ENCODE measurements at places on chromosomes 16 and 17. TPM values are rescaled to one million over a fixed set of nuclear protein-coding genes. Genes with fewer than 3 reads are reported as not detected.
A peak's percentile ranks its signal among the peaks of the same experiment; 100 is the strongest.

DNA sequence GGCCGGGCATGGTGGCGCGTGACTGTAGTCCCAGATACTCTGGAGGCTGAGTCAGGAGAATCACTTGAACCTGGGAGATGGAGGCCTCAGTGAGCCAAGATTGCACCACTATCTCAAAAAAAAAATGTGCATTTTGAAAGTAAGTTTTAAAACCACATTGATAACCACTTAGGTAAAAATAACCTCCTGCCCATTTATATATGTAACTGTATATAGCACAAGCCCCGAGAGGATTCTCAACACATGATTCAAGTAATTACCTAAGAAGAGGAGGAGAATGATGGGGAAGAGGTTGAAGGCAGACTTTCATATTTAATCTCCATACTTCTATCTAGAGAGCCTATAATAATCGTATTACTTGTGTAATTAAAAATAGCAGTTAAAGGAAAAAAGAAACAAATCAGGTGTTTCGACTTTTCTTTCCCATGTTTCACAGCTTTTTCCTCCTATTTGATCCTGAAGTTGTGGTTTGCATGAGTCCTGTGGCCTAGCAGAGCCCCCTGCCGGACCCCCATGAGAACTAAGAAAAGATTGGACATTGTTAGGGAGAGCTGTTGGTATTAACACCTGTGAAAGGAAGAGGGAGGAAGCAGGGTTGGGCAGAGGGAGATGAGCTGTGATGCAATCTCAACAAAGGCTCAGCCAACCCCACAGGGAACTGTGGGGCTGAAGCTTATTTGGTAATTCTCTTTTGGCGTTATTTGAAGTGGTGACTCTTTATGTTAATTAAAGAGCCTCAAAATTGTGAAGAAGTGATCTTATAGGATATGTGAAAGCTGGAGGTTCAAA is 22.1 kb downstream of the PMFBP1 start:
- DNase-seq = no peak

DNA sequence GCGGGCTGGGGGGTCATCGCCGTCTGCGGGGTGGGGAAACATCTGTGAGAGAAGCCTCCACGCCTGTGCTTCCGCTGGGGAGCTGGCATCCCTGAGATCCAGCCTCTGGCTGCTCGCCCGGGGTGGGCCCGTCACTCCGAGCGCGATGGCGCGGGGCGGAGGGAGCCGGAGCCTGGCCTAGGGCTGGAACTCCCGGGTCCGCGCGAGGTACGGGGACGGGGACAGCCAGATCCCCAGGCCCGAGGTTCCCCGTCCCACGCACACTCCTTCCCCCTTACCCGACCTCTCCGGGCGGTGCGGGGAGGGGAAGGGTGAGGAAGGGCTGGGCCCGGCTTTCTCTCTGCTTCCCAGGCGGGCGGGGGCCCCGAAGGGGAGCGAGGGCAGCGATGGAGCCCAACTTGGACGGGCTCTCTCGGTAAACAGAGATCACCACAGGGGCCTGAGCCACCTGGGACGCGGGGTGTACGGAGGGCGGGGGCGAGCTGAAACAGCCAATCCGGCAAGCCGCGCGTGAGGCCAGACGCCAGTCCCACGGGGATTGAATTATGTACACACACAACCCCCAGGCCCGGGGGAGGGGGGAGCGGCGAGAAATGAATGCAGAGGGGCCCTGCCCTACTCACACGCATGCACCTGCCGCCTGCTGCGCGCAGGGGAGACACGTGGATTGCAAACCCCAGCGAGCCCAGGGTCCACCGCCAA is at the start of gene SLC16A11:
Gene SLC16A11 (minus strand): TSS at position 596 of the 702 bp plus-strand sequence. CDS start 579 bp downstream, at position 17.
- no peak for DNase-seq

DNA sequence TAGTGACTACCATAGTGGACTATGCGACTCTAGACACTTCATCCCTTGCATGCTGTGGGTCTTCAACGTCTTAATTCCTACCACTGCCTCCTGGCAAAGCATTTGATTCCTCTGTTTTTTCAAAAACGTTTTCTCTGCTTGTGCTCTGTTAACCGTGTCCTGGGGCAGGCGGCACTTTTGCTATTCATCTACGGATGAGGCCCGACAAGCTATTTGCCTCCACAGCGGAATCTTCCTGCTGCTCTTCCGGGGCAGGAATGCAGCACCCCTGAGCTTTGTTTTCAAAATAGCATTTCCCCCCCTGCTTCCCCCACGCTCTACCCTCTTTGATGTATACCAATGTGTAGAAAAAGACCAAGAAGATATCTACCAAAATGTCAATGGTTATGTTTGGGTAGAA is 39.8 kb upstream of the METTL16 start:
- no peak for DNase-seq

- no peak for DNase-seq
Measured at GRCh38 chr16:73113336-73113735, 65.4 kb upstream of the ZFHX3 start.

DNA sequence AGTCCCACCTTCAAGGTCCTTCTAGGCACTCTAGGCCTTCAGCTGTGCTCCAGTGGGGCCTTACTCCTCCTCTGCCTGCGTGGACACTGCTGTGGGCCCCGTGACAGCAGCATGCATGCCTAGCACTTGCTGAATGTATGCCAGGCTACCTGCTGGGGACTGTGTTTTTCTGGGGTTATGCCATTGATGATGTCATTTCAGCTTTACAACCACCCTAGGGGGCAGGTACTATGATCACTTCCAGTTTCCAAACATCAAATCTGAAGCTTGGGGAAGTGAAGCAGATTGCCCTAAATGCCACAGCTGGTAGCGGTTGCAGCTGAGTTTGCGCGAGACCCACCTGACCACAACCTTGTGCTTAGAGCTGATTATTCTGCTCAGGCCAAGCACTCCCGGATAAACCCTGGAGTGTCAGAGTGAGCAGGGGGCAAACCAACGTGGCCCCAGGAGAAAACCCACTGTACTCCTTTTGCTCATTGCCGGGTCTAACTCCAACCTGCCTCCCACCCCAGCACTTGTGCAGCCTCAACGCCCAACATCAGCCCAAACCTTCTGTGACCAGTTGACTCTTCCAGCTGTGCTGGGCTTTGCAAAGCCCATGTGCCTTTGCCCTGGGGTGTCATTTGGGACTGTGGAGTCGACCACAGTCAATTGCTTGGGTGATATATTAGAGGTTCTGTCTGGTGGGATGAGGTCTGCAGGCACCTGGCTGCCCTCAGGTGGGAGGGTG is 168.4 kb downstream of the ENGASE start:
- no peak for DNase-seq

DNA sequence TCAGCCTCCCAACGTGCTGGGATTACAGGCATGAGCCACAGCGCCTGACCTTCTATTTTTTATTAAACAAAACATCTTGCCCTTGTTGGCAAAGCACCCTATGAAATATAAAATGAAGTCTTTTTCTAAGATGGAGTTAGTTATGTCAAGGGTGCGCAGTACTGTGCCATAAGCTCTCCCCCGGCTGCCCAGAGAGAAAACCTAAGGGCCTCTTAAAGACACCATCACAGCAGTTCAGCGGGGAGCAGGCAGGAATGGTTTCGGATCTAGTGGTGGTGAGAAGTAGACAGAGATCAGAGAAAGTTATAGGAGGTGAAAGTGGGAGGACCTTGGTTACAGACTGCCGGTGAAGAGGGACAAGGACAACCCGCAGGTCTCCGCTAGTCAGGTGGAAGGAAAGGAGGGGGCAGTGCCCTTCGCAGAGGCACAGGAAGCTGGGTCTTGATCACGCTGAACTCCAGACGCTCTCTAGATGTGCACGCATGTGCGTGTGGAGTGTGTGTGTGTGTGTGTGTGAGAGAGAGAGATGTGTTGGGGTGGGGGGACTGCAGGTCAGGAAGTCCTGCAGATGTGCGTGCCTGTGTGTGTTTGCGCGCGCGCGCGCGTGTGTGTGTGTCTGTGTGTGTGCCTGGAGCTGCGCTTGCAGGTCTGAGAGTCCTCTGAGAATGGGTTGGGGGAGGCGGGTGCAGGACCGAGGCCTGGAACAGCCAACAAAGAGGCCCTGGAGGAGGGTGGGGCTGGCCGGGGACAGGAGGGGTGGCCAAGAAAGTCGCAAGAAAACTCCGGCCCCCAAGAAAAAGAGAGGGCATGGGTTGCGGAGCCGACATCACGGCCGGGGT is 748 bp upstream of the CMTM3 start:
- peak; percentile 84 for DNase-seq

- no peak for DNase-seq
Measured at GRCh38 chr17:60039847-60040442, 38.8 kb downstream of the HEATR6 start.

DNA sequence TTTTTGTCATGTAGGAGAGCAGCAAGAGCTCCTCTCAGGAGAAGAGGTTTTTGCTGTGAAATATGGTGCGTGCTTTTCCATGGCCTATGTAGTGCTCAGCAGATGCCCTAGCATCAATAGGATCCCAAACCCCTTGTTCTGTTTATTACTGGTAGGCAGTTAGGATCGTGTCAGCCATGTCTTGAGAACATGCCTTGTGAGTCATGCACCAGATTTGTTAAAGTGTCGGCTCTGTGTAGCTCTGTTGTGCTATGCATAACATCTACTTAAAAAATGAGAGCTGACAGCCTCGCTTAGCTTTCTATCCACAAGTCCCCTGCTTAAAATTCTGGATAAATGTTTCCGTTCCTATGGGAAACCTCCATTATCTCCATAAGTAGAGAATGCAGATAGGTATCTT is 4.4 kb upstream of the EIF4A3 start:
- DNase-seq = no peak

- DNase-seq = no peak
Measured at GRCh38 chr17:6924208-6924607, 71.6 kb upstream of the ALOX12 start.

DNA sequence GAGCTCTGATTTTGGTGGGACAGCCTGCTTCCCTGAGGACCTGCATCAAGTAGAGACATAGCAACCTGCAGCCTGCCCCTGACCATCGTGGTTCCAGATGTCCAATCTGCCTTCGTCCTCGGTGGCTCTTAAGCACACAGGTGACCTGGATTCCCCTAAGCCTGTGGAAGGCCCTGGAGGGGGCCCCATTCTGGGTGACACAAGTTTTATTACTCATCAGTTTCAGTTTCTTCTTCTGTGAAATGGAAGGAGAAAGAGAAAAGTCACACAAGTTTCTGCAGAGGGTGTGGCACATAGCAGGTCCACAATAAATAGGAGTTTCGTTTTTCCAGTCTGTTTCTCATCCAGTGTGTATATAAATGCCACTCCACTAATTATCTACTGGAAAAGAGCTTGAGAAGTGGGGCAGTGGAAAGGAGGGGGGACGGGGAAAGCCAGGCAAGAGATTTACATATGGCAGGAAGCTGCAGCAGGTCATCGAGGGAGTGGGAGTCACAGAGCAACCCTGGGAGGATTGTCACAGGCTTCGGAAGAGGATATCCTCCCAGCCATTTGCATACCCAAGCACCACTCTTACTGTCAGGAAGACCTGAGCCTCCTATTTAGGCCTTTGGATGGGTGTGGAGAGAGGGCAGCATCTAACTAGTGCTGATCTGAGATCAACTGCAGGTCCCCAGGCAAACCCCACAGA is 10.0 kb upstream of the NOS2 start:
- no peak for DNase-seq

DNA sequence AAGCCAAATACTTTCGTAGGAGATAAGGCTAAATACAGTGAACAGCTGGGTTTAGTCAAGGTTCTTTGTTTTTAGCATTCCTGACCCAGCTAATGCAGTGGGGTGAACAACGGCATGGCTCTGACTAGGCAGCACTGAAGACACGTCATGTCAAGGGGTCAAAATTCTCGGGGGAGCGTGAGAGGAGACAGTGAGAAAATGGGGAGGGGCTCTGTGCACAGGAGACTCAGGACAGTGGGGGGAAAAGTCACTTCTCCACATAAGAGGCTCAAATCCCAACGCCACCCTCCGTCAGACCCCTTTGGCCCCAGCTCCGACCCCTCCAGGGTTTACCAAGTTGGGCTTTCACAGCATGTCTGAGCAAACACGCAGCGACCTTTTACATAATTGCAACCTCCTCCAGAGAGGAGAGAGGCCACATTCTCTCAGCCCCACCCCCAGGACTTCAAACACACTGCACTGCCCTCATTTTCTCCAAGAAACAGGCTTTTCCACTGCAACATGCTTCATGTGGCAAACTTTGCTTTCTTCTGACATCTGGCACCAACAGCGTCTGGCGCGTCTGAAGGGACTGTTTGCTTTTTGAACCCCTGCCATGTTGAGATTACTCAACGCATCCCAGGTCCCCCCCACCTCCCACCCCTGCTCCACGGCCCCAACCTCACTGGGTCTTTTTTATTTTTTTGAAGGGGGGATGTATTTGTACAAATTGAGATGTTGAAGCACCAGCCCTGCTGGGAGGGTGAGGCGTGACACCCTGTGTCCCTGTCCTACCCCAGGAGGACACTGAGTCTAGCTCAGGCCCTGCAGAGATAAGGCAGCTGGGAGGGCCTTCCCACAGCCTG is 30.0 kb downstream of the AXIN2 start:
- DNase-seq = no peak

DNA sequence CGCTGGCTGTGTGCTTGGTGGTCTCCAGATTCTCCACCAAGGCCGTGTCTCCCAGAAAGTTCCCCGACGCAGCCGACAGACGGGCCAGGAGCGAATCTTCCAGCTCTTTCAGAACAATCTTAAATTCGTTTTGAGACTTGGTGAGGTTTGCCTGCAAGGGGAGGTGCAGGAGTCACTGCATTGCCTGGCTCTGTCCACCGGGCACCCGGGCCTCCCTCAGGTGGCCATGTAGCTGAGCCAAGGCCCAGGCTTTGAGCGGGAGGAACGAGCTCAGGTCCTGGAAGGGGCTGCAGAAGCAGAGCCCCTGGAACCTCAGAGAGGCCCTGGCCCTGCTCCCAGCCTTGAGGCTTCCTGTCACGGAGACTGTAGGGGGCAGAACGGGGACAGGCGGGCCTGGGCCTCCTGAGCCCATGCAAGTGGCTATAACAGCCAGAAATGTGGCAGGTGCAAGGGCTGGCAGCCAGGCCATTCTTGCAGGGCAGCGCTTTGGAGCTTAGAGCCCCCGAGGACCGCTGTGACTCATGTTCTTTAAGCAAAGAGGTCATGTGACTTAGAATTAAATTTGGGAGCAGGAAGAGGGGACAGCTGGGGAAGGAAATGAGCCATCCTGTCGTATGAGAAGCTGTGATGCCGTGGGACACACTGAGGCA is 72.4 kb downstream of the PGS1 start:
- DNase-seq = peak; percentile 45

- DNase-seq = no peak
Measured at GRCh38 chr17:9760266-9760665, 31.1 kb downstream of the DHRS7C start.

DNA sequence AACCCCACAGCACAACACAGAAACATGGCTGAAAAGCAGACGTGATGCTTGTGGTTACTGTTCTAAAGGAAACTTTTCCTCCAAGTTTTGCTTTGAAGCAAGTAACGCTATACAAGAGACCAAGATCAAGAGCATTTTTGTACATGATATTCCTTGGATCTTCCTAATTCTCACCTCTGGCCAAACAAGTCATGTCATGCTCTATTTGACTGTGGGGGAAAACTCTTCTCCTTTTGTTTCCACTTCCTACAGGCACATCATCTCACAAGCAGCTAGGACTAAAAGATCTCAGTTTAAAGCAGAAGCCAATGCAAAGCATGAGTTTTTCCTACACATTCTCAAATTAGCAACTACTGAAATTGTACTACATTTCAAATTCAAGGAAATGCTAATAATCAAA is 50.7 kb downstream of the CFDP1 start:
- DNase-seq = no peak

GRCh38 chr16:63363738-63364137 is 1327.5 kb upstream of the CDH8 start:
- DNase-seq = no peak

Gene RPL26
- total RNA-seq = 1,389 TPM

Gene PRR14
- total RNA-seq = 6.3 TPM

Gene KCNH6
- total RNA-seq = 0.22 TPM

Gene SLC52A1
- total RNA-seq = not detected

Gene KRT23
- total RNA-seq = 1.2 TPM

Gene ZNF205
- 19.3 TPM for total RNA-seq

Gene FLII
- 124 TPM for total RNA-seq

Measured in spinal cord (tissue), 10 donors.